ENCODE measurements at places on chromosomes 5 and 9. TPM values are rescaled to one million over a fixed set of nuclear protein-coding genes. Genes with fewer than 3 reads are reported as not detected.

PCA3 gene
- not detected for polyA plus RNA-seq

PRDM9 gene
- polyA plus RNA-seq = not detected

GRCh38 chr5:14416621-14417275 is 164.8 kb upstream of the OTULINL start:
- DNase-seq = no peak

DNA sequence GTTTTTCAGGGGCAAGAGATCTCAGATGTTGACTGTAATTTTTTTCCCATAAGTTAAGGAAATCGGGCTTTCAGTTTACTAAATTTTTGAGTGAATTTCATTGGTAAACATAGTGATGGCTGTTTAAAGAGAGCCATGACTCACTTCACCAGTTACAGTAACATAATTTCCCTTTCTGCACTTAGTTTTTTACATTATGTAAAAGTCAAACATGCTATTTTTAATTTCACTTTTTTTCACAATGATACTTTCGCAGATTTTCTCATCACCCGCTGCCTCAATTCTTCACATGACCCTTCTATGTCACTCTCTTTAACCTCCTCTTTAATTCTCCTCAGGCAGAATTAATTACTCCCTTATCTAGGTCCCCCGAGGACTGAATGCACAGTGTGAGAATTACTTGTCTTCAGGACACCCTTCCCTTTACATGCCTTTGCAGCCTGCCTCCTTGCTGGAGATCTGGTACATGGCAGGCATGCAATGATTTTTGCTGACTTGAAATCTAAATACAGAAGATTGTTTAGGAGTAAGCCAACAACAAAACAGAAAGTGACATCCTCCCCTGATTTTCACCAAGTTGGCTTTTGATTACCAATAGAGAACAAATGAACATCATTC is 217.5 kb upstream of the S1PR3 start:
- DNase-seq = no peak

- no peak for DNase-seq
These were observed 137.6 kb upstream of the ZNF618 start for GRCh38 chr9:113738496-113738892.

- DNase-seq = no peak
These were observed 46.8 kb upstream of the NXNL2 start for GRCh38 chr9:88488166-88488565.

GRCh38 chr9:69874301-69875060 is 53.9 kb downstream of the CFAP95 start:
- DNase-seq = no peak

GRCh38 chr9:37715260-37715659 is 38.3 kb upstream of the TRMT10B start:
- DNase-seq = no peak

DNA sequence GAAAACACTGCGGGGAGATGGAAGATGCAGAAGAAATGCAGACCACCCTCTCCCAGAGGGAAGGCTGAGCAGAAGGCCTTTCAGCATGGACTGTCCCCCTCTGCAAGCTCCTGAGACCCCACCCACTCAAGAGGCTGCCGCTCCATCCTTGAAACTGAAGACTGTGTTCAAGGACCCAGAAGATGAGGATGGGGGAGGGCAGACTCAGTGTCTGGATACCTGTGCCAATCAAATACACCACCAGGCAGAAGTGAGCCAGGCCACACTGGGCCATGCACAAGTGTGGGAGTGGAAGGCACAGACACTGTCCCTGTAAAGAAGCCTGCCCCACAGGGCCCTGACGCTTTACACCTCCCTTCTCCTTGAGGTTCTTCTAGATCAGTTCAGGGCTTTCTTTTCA is 40.0 kb upstream of the IPPK start:
- DNase-seq = no peak

DNA sequence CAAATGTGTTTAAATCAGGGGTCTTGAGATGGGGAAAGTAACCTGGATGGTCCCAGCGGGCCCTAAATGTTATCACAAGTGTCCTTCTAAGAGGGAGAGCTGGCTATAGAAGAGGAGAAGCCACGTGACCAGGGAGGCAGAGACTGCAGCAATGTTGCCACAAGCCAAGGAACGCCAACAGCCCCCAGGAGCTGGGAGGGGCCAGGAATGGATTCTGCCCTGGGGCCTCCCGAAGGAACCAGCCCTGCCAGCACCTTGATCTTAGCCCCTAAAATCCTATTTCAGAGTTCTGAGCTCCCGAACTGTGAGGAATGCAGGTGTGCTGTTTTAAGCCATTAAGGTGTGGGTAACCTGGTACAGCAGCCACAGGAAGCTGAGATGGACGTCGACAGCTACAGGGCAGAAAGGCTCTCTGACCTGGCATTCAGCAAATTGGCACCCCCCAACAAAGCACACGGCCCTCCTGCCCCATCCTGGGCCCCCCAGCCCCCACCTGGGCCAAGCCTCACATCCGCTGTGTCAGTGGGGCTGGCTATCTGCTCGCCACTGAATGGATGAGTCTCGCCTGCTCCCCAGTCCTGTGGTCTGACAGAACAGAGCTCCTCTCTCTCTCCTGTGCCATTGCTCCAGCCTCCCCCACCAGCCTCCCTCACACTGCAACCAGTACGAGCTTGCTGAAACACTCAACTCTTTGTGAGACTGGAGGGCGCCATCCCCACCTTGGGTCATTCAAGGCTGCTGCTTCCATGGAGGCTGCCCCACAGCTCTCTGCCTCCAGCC is 78.8 kb downstream of the ADAMTS2 start:
- DNase-seq = no peak

DNA sequence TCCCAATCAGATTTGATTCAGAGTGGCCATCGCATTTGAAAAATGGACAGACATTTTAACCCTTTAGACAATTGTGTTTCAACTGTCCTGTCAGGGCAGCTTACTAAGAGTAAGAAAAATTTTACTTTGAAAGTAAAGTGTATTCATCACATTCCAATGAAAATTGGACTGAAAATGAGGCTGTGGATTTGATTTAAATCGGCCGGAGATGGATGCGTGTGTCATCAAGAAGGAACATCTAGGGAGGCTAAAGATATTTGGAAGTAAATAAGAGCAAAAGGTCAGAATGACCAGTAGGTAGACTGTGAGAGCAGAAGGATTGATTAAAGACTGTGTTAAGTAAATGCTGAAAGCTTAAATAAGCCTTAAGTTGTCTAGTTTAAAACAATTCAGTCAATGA is 1.5 kb downstream of the ZCCHC7 start:
- DNase-seq = no peak

All from mammary epithelial cell (primary cell).